ENCODE measurements at places on chromosomes 12 and 14.

- DNase-seq = no peak
Measured at GRCh38 chr12:124277394-124278241, 17.3 kb upstream of the RFLNA start.

DNA sequence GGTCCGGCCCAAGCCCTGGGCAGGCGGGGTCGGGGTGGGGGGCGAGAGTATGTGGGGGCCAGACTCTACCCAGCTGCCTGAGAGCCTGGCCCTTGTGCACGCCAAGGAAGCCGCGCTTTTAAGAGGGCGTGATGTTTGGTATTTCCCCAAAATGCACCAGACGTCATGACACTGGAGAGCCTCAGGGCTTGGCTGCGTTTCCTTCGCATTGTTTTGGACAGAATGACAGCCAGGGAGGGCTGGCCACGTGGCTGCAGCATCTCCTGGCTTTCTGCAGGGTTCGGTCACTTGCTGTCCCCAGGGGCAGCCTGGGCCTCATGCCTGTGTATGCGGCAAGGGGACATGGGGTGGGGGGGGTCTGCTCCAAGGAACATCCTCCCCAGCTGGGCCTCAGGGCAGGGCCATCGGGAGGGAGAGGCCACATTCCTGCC, 16.1 kb upstream of the NUDT14 start:
- no peak for DNase-seq

- DNase-seq = no peak
Measured at GRCh38 chr14:72563676-72564075, 330.2 kb downstream of the DPF3 start.

DNA sequence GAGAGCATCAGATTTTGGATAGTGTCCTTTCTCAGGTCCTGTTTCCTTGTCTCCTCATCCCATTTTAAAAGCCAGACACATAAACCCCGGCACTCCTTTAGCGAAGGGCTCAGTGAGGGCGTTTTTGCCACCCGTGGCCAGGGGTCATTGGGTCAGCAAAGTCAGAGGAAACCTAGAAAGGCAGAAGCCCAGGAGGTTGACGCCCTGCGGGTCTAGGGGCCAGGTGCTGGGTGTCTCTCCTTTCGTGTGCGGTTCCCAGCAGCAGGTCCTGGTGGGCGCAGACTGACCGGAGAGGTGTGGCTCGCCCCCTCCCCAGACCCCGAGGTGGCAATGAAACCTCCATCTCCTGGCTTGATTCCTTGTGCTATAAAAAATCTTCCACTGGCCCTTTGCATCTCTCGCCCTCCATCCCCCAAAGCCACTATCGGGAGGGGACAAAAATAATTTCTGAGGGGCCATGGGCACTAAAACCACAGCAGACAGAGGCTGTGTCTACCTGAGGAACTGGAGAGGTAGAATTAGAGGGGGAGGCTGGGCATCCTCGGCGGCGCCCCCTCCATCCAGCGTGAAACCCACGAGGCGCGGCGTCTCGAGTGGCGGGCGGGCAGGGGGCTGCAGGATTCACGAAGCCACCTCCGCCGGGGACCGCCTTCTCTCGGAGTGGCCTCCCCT, 858 bp upstream of the FRMD6 start:
- no peak for DNase-seq

DNA sequence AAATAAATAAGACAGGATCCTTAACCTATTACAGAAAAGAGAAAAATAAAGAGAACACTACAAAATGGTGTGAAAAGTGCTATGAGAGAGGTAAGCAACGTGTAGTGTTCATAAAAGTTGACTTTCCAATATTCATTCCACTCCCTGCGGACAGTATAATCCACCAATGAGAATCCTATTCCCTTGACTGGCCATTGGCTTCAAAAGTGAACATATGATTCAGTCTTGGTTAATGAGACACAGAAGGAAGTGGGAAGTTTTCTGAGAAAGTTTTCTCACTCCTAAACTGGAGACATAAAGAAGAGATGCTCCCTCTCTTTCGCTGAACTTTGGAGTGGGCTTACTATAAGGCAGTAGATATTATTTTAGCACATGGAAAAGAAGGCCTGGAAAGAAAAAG, 153.1 kb downstream of the PAWR start:
- DNase-seq = no peak

DNA sequence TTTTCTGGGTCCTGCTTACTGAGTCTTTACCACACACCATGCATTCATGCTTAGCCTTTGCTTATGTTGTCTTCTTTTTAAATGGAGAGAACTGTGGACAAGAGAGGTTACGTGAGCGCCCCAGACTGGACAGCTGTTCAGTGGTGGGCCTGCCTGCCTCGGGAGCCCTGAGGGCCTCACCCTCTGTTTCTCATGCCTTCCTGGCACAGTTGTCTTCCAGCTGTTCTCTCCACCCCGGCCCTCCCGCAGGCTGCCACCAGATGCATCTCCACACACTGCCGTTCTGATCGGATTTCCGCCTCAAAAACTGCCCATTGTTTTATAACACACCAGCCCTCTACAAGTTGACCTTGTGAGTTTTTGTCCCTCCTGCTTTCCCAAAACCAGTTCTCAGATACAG, 100.8 kb downstream of the SAMD4A start:
- DNase-seq = no peak

GRCh38 chr12:93539821-93540220, 32.7 kb upstream of the SOCS2 start:
- DNase-seq = no peak

DNA sequence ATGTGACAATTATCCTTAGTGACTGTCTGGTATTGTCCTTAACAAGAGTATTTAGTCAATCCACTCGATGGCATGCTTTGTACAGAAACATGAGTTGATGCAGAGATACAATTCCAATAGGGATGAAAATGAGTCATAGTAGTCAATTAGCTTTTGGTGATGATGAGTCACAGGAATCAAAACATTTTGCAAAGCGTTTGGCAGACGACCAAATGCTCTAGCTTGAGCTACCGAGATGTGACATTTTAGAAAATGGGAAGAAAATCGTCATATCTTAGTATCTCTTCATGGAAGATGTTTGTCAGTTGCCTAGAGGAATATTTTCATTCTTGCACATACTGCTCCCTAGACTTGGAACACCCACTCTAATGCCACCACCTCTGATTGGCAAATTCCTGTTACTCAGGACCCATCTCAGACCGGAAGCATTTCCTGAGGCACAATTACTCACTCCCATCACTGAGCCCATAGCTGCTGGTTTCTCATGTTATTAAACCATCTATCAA, 95.0 kb downstream of the LMNTD1 start:
- peak; percentile 95 for DNase-seq

GRCh38 chr12:12423367-12423766, 66.5 kb downstream of the BORCS5 start:
- DNase-seq = no peak

GRCh38 chr14:79161571-79161970, 991.4 kb downstream of the NRXN3 start:
- no peak for DNase-seq

GRCh38 chr14:106606936-106607335, 1080.6 kb downstream of the TMEM121 start:
- no peak for DNase-seq
